A549 treated with DMSO at 1 μM for 4 hours (cell line): ENCODE measurements at places on chromosomes 7 and 10. TPM values are rescaled to one million over a fixed set of nuclear protein-coding genes. Genes with fewer than 3 reads are reported as not detected.

C10orf90 gene
- total RNA-seq = 2.4 to 3.6 TPM (median 2.7 TPM) in 5 replicates

LIPM gene
- not detected in 5 replicates for total RNA-seq

NPFFR1 gene
- 0.01 TPM in 2 of 5 replicates, not detected in the others for total RNA-seq

CNPY1 gene
- not detected in 5 replicates for total RNA-seq

PFKFB3 gene
- 186 to 201 TPM (median 186 TPM) in 5 replicates for total RNA-seq

MYPN gene
- 2.5 to 4.2 TPM (median 2.8 TPM) in 5 replicates for total RNA-seq

OR13A1 gene
- not detected in 5 replicates for total RNA-seq

SLC18A2 gene
- total RNA-seq = 0.03 to 0.08 TPM (median 0.05 TPM) in 4 of 5 replicates, not detected in the other

SPDYE2 gene
- 0.05 TPM in 1 of 5 replicates, not detected in the others for total RNA-seq

ATRNL1 gene
- total RNA-seq = 0.16 to 0.45 TPM (median 0.25 TPM) in 5 replicates

CCDC71L gene
- total RNA-seq = 10.4 to 15.5 TPM (median 13.6 TPM) in 5 replicates

AKR1C1 gene
- total RNA-seq = 439 to 635 TPM (median 596 TPM) in 5 replicates

TPST1 gene
- total RNA-seq = 7.3 to 11.0 TPM (median 10.1 TPM) in 5 replicates

IDI2 gene
- 0.06 to 0.17 TPM in 2 of 5 replicates, not detected in the others for total RNA-seq

DMTF1 gene
- 16.7 to 23.2 TPM (median 20.6 TPM) in 5 replicates for total RNA-seq

CALHM3 gene
- total RNA-seq = 0.30 to 0.53 TPM (median 0.45 TPM) in 5 replicates

UCN3 gene
- not detected in 5 replicates for total RNA-seq

PRKAR1B gene
- total RNA-seq = 23.6 to 28.6 TPM (median 27.1 TPM) in 5 replicates

GRM8 gene
- total RNA-seq = 0.06 to 0.21 TPM in 2 of 5 replicates, not detected in the others

ZFYVE27 gene
- total RNA-seq = 23.0 to 27.7 TPM (median 25.1 TPM) in 5 replicates
